Activated T-cell treated with anti-CD3 and anti-CD28 coated beads for 1 hour (primary cell): ENCODE measurements at places on chromosomes 11 and 22.

- no peak for DNase-seq
These were observed 500.8 kb downstream of the INSC start for GRCh38 chr11:15615398-15616096.

DNA sequence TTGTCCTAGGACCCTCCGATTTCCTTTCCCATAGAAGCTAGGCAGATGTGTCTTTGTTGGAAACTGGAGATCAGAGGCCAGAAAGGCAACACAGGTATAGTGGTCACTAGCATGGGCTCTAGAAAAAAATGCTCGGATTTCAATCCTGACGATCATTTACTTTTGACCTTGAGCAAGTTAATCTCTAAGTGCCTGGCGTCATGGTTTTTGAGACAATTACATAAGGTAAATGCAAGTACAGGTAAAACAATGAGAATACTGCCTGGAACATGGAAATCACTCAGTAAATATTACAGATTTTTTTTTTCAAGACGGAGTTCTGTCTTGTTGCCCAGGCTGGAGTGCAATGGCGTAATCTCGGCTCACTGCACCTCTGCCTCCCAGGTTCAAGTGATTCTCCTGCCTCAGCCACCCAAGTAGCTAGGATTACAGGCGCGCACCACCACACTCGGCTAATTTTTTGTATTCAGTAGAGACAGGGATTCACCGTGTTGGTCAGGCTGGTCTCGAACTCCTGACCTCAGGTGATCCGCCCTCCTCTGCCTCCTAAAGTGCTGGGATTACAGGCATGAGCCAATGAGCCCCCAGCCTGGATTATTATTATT is 1.1 kb upstream of the DENND5A start:
- no peak for DNase-seq

DNA sequence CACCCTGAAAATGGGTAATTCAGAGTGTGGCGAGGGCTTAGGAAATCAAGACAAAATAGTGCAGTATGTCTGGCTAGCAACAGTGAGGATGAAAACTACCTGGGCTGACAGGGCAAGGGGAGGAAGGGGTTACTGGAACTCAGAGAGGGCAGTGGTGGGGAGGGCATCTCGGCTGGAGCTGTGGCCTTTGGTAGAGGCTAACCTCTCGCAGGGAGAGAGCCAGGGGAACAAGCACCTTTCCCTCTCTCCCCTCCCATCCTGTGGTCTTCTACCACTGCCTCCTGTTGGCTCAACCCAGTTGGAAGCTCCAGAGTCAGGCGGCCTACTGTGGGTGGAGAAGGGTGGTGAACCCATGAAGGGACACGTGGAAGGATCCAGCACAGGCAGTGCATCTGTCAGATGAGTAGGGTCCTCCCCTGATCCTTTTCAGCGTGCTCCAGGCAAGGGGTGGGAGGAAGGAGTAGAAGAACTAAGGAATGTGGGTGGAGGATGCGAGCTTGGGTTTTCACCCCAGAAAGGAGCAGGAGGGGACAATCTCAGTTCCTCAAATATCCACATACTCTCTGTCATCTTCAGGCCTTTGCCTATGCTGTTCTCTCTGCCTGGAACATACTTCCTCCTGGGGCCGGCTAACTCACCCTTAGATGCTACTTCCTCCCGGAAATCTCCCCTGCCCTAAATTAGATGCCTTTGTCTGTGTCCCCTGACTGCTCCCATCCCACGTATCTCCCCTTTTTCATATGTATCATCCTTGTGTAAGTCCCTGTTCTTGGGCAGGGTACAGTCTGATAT is 6.2 kb upstream of the KCNE3 start:
- DNase-seq = no peak

- no peak for DNase-seq
These were observed 30.7 kb downstream of the SLC22A25 start for GRCh38 chr11:63212742-63213141.

GRCh38 chr11:96049426-96049825 is 125.5 kb upstream of the MTMR2 start:
- DNase-seq = no peak

- no peak for DNase-seq
These were observed 114.1 kb upstream of the TBCEL start for GRCh38 chr11:120909676-120910416.

- no peak for DNase-seq
These were observed 32.7 kb upstream of the HTR3A start for GRCh38 chr11:113942256-113942655.

DNA sequence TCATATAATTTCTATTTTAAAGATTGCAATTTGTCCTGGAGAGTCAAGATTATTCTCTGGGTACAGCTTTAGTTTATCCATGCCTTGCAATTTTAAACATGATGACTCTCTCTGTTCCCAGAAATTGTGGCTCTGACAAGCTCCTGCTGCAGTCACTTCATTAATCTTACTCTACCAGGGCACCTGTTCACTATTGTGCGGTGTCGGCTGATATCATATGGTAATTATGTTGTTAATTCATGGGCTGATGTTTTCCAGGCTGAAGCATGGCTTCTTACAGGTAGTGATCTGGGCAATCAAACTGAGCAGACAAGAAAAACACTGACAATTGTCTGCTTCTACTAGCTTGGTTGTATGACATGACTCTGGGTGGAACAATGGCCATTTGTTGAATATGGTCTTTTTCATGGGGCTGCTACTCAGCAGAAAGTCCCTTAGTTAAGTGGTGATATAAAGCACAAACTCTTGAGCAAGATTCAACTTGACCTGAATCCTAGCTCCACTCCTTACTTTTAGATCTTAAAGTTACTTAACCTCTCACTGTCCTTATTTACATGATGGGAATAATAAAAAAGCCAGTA is 230.7 kb downstream of the FAT3 start:
- no peak for DNase-seq

- no peak for DNase-seq
These were observed 6.5 kb upstream of the ST3GAL4 start for GRCh38 chr11:126348806-126349582.

GRCh38 chr11:125938418-125938817 is 7.4 kb upstream of the VSIG10L2 start:
- DNase-seq = no peak

DNA sequence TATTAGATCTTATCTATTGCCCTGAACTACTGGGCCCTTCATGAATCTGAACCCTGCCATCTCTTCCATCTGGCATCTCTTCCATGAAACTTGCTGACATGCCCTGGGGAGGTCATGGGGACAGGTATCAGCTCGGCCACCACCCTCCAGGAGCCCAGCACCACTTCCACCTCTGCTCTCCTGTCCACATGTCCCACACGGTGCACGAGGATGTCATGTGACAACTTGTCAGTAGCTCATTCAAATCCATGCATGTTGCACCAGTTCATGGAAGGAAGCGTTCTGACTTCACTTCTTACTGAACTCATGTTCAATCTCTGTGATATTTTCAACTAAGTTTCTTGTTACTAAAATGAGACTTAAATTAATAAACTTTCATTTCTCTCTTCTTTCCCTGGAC is 16.6 kb downstream of the YPEL1 start:
- DNase-seq = no peak

- DNase-seq = no peak
These were observed 69.7 kb upstream of the MYOD1 start for GRCh38 chr11:17649696-17650095.

DNA sequence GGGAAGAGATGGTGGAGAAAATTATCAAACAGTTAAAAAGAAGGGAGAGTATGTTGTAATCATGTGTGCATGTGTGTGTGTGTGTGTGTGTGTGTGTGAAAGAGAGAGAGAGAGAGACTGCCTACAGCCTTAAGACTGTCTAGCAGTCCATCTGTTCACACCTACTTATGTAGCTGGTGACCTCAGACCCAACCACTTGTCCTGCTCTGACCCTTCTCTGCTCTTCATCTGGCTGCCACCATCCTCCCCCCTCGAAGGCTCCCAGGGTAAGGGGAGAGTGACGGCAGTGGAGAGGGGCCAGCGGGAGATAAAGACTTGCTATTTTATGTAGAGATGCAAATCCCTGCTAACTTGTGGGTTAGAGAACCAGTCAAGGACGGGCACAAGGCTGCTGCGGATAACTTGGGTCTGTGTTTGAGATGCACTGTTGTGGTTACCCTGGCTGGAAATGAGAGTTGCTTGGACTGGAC is 24.9 kb upstream of the GRAMD1B start:
- no peak for DNase-seq

GRCh38 chr11:63837739-63838138 is 1.2 kb upstream of the MARK2 start:
- DNase-seq = no peak

DNA sequence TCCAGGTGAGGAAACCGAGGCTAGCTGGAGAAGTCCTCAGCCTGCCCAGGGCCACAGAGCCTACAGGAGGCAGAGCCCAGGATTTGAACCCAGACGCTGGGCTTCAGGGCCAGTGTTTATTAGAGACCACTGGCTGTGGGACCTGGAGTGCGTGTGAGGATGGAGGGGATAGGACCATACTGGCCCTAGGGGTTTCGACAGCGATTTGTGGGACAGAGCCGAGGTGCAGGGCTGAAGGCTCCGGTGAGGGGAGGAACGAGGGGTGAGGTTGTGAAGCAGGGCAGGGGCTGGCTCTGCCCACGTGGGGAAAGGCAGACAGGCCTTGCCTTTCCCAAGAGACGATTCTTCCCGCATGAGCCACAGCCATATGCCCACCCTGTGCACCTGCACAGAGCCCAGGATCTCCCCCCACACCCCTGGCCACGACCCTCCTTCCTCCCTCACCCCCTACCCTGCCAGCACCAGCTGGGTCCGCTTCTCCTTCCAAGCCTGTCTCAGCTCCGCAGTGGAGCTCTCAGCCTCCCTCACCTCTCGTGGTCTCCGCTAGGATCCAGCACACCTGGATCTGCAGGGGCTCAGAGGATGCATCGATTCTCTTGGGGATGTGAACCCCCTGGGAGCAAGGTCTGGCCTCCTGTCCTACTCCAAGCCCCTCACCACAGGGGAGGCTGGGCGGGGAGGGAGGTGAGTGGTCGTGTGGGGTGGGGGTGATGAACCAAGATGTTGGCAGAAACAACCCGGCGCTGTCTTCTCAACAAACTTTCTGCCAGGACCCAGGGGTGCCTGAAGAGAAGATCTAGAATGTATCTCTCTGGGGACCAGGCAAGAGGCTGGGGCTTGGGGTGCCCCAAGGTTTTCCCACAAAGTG is 58.4 kb downstream of the RTL6 start:
- DNase-seq = no peak

DNA sequence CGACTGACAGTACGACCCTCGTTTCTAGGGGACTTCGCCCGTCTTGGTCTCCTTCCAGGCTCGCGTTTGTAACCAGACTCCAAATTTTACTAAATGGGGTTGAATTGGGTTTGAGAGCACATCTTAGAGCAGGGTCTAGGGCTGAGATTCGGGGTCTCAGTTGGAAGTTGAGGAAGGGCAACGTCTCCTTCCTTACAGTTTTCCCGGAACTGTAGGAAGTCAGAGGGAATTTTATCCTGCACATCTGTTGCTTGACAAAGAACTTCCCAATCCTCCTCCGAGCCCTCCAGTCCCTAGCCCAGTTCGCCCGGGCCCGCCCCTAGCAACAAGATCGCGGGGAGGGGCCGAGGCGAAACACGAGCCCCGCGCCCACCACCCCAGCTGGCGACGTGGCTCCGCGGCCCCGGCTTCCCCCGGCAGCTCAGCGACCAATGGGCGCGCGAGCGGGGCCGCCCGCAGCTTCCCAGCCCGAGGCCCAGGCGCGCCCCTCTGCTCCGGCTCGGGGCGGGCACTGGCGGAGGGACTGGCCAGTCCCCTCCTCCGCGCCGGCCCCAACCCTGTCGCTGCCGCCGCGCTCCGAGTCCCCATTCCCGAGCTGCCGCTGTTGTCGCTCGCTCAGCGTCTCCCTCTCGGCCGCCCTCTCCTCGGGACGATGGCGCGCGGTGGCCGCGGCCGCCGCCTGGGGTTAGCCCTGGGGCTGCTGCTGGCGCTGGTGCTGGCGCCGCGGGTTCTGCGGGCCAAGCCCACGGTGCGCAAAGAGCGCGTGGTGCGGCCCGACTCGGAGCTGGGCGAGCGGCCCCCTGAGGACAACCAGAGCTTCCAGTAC is at the start of gene RCN1:
Gene RCN1 (plus strand): TSS at position 530 of the 826 bp plus-strand sequence. CDS start 123 bp downstream, at position 653.
- peak; percentile 5 for DNase-seq

- DNase-seq = no peak
These were observed 15.8 kb upstream of the ZC3H12C start for GRCh38 chr11:110077346-110077745.

GRCh38 chr11:22703040-22703439 is 36.6 kb downstream of the GAS2 start:
- DNase-seq = no peak

GRCh38 chr11:10902301-10903063 is 44.6 kb upstream of the ZBED5 start:
- no peak for DNase-seq

GRCh38 chr11:76588455-76589325 is 81.9 kb downstream of the LRRC32 start:
- peak; percentile 6 for DNase-seq

DNA sequence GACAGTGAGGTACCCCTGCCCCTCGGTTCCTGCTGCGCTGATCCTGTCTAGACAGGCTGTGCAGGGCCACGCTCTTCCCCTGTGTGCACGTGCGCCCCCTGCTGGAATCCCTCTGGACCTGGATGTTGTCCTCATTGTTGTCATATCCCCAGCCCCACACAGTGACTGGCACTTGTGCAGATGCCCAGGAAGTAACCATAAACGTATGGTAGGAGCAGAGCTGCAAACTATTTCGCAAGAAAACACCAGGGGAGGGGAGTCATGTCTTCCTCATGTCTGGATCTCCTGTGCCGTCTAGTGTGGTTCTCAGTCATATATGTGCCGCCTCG is 114.7 kb downstream of the CRYBB2 start:
- DNase-seq = peak; percentile 24

DNA sequence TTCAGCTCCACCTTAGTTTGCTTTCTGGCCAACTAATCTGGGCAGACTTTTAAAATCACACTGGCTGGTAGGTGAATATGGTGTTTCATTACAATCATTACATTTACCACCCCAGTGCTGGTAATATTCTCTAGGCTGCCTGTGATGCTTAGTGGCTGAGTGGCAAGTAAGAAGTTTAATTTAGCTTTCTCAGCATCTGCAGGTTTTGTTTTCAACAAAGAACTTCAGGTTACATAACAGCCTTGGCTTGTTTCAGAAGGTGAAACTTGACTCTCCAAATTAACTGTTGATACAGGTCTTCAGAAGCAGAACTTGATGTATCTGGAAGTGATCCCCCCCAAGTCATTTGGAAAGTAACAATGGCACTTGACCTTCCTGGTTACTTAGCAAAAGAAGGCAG is 423.3 kb upstream of the CCDC90B start:
- no peak for DNase-seq

DNA sequence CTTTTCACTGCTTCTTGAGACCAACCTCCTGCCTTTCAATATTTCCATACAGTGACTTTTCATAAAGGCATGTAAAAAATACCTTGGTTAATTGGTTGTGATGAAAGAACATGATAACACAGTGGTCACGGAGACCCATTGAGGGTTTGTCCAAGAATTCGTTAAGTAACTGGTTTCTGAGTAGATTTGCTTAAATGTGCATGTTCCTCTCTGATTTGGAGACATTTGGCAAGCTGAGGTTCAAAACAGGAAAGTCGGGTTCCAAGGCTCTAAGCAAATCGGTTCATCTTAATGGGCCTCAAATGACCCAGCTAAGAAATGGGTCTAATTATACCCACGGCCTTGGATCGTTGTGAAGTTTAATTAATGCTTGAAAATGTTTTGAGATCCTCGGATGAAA is 36.9 kb upstream of the CCND1 start:
- DNase-seq = no peak

GRCh38 chr11:118898400-118899295 is 15.0 kb downstream of the CXCR5 start:
- DNase-seq = no peak

- DNase-seq = no peak
These were observed 88.3 kb downstream of the TSPAN18 start for GRCh38 chr11:44814881-44815592.

GRCh38 chr11:107710301-107710700 is 1.6 kb downstream of the SLN start:
- no peak for DNase-seq
